Activated CD4-positive, alpha-beta T cell treated with anti-CD3 and anti-CD28 coated beads, Interleukin-2, amount 50 U/mL, for 16 hours (primary cell): ENCODE measurements at places on chromosomes 5 and 9.

- no peak for DNase-seq
These were observed 924.8 kb upstream of the PTPRD start for GRCh38 chr9:11537566-11537965.

DNA sequence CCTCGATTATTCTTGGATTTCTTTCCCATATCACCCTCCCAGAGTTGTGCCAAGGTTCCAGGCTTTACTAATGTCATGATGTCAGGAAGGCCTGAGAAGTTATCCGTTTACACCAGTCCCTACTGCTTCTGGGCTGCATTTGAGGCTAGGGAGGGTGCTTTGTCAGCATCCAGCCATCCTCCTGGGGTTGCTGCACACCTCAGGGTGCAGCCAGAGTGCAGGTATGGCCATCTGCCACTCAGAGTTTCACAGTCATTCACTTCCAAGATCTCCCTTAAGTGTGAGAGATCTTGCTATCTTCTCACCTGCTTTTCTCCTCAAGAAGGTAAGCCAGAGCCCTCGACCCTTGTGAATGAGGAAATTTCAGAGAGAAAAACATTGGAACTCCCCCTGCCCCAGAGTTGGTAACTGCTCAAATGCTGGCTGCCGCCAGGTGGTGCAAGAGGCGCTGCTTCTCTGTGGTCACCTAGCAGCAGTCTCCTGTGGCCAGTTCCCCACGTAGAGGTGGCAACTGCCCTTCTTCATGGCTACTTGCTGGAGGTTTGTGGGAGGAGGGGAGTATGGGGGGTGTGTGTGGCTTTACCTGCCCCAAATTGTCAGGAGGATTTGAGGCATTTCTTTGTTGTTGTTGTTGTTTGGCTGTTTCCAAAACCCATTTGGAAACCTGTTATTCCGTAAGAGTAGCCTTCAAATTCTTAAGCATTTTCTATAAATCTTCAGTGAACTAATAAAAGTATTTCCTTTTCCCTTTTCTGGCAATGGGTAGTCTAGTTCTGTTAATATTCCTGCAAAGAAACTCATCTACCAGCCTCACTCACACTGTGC is 259.6 kb upstream of the DMRT1 start:
- no peak for DNase-seq

GRCh38 chr5:74186356-74187315 is 453.9 kb downstream of the ENC1 start:
- DNase-seq = no peak

- no peak for DNase-seq
These were observed 42.0 kb upstream of the FKTN start for GRCh38 chr9:105515811-105516413.

DNA sequence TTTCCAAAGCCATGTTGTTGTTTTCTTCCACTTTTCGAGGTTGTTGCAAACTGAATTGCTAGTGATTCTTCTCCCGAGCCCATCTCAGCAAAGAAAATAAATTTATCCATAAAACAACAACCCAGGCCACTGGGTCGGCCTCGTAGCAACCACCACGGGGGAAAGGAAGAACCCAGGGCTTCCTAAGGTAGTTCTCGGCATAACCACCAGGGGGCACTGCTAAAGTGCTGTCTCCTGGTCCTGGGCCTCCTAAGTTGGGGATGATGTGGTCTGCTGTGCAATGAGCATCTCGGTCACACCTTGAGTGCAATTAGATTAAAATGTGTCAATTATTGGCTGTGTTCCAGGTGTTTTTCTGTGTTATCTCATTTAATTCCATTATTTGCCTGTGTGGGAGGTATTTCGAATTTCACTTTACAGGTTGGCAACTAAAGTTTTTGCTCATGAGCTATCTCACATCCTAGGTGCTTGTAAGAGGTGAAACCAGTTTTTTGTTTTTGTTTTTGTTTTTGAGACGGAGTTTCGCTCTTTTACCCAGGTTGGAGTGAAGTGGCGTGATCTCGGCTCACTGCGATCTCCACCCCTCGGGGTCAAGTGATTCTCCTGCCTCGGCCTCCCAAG is 102.8 kb upstream of the DAP start:
- DNase-seq = peak; percentile 65

- no peak for DNase-seq
These were observed 325.4 kb downstream of the RFX3 start for GRCh38 chr9:3200331-3200774.

- DNase-seq = no peak
These were observed 5.4 kb downstream of the PCAT7 start for GRCh38 chr9:94560237-94560636.

DNA sequence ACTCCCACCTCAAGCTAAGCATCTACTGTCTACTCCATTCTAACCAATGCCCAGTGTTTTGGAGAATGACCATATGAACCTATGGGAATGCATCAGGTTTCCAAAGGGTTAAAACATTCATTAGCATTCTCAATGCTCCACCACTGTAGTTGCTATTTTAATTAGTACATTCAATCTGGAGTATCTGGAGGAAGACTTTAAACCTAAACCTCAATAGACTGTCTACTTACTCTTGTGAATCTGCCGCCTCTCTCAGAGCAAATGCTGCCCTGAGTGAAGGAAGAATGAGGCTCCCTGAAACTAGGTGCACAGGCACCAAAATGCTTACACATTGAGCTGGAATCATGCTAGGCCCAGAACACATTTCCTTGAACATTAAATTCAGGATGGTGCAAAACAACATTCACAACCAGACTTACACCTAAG is 2.0 kb downstream of the ENC1 start:
- DNase-seq = no peak

- no peak for DNase-seq
These were observed 233.5 kb upstream of the PCSK5 start for GRCh38 chr9:75657015-75657414.

DNA sequence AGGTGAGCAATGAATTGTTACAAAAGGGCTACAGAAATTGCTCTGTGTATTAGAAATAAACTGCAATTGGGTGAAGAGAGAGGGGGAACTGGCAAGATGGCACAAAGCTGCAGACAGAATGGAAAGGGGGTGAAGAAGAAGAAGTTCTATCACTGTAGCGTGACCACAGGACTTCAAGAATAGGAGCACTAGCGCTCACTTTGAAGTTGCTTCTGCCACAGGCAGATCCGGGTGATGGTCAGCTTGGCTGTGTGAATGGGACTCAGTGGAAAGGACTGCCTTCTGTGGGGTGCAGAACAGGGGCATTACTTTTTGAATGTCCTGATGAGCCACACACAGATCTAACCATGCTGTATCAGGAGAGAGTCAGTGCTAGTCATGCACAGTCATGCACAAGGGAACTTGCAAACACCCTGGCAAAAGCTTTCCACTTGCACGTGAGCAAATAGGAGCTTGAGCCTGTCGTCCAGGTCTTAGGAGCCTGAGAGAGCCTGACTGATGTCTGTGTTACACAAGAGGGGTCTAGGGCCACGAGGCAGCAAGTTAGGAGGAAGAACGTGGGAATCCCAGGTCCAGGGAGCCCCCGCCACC is 16.3 kb downstream of the IL5 start:
- DNase-seq = no peak

DNA sequence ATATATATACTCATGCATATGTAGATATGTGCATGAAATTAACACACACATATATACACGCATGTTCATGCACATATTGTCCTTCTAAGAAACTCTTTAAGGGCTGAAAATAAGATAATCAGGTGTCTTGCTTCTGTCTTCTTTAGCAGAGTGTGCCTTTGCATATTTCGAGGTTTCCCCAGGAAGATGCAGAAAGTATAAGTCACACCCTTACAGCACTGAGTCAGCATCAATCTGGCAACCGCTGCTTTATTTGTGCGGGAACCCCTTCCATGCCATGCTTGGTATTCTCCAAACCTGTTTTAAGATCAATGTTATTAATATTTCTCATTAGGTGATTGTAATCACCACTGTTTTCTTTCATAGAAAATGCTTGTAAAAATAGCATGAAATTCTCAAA is 557.9 kb downstream of the CAAP1 start:
- DNase-seq = no peak
